ENCODE measurements at places on chromosomes 1 and 21.

- no peak for DNase-seq
These were observed 38.1 kb downstream of the RGS2 start for GRCh38 chr1:192846950-192847349.

GRCh38 chr1:71835442-71835813 is 446.9 kb downstream of the NEGR1 start:
- no peak for DNase-seq

DNA sequence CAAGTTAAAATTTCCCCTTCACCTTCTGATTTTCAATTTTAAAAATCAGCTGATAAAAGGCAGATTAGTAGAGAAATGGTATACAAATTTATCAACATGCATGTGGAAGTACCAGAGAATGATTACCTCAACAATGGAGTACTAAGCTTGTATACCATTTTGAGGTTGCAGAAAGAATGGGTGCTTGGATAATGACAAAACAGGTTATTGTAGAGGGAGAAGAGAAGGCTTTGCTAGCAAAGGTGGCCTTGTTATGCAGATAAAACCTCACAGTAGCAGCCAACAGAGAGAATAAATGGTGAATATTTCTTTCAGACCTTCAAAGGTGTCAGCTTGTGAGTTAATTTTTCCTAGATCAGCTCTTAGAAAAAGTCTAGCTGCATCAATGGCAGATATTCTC is 1174.9 kb upstream of the ADGRL4 start:
- DNase-seq: no peak

GRCh38 chr1:65054481-65054880 is 88.1 kb upstream of the JAK1 start:
- no peak for DNase-seq

- no peak for DNase-seq
These were observed 29.2 kb upstream of the LRRC3 start for GRCh38 chr21:44425895-44426662.

- no peak for DNase-seq
These were observed 492 bp downstream of the HLX start for GRCh38 chr1:220879509-220880361.

DNA sequence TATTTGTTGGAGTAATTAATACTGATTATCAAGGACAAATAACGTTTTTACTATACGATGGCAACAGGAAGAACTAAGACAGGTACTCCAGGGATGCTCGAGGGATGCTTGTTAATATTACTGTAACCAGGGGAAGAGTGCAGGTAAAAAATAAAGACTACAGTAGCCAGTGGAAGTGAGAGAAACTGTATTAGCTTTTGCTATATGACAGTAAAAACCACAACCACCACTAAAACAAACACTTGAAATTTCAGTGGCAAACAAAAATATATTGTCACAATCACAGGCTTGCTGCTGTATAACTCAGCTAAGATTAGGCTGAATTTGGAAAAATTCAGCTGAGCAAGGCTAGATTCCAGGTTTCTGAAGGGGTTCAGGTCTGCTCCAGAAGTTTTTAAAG is 812.6 kb upstream of the ADGRL4 start:
- DNase-seq: no peak

DNA sequence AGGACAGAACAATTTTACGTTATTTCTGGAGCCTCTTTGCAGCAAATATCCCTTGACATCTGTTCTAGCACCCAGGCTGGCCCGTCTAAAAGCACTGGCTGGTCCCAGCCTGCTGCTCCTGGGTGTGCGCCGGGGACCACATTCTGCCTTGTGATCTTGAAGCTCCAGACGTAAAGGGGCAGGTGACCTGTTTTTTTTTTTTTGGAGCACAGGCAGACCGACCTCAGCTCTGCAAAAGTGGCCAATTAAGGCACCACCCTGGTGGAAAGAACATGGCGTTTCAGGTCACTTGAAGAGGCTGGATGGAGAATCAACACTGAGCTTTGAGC is 13.8 kb upstream of the CAMTA1 start:
- no peak for DNase-seq

- no peak for DNase-seq
These were observed 54.9 kb upstream of the CRB1 start for GRCh38 chr1:197213193-197213592.

DNA sequence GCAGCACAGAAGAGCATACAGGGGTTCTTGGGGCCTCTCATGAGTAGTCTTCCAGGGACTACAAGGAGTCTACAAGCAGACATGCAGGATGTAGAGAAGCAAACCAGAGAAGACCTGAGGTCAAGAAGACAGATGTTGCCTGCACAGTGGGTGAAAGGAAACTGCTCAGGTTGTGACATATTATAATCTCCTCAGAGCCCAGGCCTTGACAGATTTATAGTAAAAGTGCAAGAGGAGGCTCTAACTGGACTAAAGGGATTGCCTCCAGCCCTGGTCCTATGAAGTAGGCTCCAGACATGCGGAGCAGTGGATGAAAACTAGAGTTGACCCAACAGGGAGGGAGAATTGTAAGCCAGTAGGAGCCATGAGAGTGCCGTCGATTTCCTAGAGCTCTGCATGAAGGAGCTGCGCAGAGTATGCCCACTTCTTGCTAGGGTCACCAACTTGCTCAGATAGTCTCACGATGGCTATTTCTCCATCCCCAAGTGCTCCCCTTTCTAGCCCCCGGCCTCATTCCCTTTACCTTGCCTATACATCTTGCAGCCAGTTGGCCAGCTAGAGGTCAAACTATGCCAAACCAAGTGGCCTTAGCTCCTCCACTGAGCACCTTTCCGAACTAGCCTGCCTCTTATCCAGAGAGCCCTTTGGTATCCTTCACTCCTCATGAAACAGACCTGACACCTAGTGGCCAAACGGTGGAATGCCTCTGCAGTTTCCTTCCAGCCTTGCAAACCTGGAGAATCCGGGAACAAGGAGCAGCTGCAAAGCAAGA is 36.2 kb upstream of the IPO9 start:
- peak; percentile 54 for DNase-seq

DNA sequence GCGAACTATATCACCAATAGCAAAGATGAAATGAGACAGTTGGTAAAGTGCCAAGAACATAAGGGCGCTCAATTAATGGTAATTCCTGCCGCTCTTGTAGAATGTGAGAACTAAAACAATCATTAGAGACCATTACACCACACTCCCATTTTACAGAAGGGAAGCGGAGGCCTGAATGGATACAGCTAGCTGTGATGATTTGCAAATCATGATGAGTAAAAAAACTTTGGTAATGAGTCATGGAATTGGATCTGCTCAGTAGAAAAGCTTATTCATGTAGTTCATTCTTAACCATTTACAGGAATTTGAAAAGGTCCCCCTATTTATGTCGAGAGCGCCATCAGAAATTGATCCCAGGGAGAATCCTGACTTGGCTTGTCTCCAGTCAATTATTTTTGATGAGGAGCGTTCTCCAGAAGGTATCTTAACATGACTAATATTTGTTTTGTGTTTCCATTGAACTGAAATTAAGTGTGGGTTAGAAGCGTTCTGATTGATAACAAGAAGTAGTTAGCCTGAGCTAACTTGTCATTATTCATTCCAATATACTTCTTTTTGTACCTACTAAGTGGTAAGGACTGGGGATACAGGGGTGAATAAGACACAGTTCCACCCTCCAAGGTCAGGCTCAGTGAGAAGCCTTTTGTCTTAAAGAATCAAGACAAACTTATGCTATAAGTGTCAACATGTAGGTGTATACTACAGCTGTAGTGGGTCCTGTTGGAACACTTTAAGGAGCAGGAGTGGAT is 812 bp downstream of the TTC4 start:
- no peak for DNase-seq

- DNase-seq: no peak
These were observed 53.8 kb downstream of the CRB1 start for GRCh38 chr1:197321811-197322210.

DNA sequence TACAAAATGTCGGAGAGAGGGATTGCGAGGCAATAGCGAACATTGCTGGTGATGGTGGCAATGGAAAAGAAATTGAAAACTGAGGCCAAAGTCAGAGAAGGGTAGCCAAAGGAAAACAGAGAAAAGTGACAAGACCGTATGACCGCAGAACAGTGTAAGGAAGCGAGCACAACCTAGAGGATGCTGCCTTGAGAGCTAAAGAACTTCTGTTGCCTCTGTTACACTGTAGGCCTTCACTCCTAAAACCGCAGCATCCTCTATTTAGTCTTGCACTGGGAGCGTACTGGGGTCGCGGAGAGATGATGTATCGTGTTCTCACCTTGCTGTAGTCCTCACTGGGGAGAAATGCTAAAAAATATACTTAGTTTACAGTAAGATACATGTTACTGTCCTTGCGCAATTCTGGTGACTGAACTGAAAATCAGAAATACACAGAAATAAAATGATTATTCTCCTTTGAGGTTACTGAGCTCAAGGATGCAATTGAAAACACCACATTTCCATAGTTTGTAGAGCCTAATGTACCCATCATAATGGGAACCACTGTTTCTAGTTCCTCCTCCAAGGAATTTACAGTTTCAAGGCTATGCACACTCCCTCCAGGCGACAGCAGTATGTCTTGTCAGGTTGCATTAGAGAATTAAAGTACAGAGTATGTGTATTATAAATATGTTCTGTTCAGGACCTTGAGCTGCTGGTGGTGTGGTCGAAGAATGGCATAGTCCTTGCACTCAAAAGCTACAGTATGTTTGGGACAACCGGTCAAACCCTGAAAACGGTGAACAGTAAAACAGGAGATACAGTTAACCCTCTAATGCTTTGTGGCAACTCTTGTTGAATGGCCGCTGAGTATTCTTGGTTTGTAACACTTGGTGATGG is 1.3 kb downstream of the NEK7 start:
- DNase-seq: no peak

GRCh38 chr1:100896481-100896982 is 642 bp downstream of the SLC30A7 start:
- no peak for DNase-seq

GRCh38 chr1:226731257-226731893 is 7.7 kb downstream of the ITPKB start:
- no peak for DNase-seq

- peak; percentile 35 for DNase-seq
These were observed 35.8 kb downstream of the PIK3CD start for GRCh38 chr1:9687120-9687873.

DNA sequence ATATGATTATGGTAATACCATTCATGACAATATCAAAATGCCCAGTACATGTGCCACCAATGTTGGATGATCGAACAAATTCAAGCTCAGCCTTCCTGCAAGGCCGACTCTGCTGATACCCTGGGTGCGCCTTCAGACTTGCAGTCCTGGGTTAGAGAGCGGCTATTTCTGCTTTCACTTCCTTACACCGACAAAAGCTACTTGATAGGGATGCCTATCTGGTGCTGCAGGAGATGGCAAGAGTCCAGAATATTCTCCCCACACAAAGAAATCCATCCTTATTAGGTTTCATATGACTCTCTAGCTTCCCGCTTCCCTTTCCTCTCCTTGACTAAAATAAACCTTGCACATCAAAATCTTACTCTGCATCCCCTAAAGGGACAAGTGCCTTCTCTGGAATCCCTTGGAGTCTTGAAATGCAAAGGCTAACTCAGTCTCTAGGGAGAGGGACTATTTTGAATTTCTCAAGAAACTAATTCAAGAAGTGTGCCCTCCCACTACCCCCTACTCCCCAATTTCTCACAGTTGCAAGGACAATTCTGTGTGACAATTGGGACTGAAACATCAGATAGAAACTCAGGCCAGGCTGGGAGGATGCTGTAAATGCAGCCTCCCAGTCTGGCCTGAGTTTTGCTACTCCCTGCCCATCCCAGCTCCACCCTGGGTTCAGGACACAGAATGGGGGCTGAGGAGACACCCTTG is 103.1 kb upstream of the USP24 start:
- no peak for DNase-seq

DNA sequence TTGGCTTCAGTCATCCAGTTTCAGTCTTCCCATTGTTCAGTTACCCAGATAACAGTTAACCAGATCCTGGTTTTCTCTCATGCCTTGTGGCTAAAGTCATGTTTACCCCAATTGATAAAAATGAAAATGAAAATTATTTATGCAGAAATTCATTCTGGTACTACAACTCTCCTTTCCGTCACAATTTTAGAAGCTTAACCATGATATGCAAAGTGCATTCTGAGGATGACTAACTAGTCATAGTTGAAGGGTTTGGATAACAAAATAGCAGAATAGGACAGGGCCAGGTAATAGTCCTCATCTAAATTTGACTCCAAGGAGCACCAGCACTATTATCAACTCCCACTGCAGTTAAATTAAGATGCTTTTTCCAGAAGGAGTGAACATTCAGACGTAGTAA is 94.7 kb downstream of the NTMT2 start:
- DNase-seq: no peak

DNA sequence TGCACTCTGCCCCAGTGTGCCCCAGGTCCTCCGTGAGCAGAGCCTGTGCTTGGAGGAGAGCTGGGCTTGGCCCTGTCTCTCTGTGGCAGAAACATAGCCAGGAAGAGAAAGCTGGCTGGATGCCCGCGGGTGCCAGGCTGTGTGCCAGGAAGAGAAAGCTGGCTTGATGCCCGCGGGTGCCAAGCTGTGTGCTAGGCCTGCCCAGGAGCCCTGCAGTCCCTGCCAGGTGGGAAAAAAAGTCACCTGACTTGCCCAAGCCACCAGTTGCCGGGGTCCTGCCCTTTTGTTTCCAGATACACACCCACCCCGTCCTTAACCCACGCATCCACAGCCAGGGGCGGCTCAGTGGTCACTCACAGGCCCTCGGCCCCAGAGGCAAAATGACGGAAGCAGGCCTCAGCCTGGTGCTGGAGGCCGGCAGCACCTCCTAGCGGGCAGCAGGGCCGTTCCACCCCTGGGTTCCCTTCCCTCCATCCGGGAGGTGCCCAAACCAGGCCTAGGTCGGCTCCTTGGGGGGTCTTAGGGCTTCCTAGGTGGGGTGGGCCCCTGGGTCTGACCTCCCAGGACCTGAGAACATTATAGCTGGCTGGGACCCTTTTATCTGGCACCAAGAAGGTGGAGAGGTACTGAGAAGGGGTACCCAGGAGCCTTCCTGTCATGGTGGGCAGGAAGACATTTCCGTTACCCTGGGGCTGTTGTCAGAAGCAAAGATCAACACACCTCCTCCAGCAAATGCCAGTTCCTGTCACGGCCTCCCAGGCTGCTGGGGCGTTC is 9.1 kb downstream of the ITGB2 start:
- DNase-seq: no peak

GRCh38 chr21:24418671-24419070 is 1188.6 kb downstream of the MRPL39 start:
- DNase-seq: no peak

DNA sequence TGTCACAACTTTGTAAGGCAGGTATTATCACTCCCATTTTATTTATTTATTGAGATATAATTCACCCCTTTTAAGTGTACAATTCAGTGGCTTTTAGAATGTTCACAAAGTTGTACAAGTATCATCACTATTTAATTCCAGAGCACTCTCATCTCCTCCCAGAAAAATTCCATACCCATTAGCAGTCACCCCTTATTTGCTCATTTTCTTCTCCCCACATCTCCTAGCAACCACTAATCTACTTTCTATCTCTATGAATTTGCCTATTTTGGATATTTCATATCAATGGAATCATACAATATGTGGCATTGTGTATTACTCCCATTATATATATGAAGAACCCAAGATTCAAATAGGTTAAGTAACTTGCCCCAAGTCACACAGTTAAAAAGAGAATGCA is 7.0 kb downstream of the DSTYK start:
- DNase-seq: no peak

Measured in left renal pelvis (tissue), 4 donors.